ENCODE measurements at places on chromosomes 16 and 17.

- no peak for DNase-seq
Observed at GRCh38 chr17:40859536-40859935, 7.5 kb downstream of the KRT12 start.

- DNase-seq, result no peak
Observed at GRCh38 chr16:71629278-71630016, 3.5 kb downstream of the MARVELD3 start.

- DNase-seq, result no peak
Observed at GRCh38 chr17:3276126-3276525, 22.0 kb downstream of the OR3A1 start.

GRCh38 chr17:27457731-27458523 lies 1.7 kb downstream of the KSR1 start:
- DNase-seq, result no peak

DNA sequence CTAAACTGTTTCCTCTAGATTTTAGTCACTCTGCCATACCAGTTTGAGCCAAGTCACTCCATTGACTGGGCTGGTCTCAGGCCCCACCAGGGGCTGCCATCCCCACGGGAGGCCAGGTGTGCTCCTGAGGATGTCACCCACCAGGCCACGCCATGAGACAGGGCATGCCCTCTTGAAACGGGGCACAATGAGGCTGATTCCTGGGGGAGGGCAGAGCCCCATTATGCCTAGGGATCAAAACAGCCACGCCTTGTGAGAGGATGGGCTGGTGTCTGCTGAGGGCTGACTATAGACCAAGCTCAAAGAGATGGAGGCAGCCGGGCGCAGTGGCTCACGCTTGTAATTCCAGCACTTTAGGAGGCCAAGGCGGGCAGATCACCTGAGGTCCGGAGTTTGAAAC lies 21.5 kb downstream of the GINS2 start:
- DNase-seq, result no peak

DNA sequence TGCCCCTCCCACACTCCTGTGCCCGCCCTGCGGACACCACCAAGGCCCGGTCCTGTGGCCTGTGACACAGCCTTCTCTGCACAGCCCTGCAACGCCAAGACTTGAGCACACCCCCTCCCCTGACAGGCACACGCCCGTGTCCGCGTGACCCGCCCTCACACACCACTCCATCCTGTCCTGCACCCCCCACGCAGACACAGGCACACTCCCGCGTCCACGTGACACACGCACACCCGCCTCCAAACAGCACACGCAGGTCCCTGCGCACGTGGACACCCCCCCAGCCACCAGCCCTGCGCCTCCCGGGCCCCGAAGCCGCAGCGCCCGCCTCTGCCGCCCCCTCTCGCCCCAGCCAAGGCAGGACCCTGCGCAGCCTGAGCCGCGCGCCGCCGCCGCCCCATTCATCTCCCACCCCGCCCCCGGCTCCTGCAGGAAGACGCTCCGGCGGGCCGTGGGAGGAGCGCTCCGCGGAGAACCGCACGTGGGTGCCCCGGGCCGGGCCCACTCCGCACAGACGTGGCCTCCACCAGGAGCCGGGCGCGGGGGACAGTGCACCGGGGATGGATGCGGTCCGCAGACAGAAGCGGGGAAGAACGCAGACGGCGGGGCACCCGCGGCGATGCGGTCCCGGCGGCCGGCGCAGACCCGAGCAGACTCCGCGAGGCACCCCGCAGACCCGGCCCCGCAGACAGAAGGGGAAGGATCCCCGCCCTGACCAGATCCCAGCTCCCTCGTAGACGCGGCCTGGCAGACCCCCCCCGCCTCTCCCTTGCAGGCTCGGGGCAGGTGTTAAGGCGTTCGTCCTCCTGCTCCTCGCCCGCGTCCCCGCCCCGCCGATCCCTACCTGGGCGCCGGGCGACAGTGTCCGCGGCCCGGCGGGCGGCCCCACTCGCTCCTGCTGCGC lies 506 bp downstream of the CAMKK1 start:
- DNase-seq, result peak; percentile 83

DNA sequence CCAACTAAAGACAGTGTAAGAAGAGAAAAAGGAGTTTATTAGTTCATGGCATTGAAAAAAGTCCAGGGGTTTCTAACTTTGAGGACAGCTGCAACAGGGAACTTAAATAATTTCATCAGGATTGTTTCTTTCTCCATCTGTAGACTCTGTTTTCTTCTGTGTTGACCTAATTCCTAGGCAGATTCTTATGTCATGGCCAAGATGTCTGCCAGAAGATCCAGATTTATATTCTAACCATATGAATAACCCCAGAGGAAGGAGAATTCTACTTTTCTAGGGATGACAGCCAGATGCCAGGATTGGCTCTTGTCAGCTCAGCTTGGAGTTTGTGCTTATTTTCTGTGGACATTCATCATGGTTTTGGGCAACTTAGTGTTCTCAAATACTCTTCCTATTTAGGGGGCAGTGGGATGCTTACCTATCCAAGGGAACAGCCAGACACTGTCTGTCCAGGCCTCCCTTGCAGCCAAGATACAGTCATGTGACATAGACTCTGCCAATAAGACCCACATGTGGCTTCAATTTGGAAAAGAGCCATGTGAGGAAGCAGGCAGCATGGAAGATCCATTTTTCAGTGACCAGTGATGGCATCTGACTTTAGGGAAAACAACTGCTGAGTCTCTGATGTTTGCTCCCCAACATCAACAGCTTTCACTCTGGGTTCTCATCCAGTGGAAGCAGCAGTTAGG lies 18.2 kb downstream of the PCTP start:
- DNase-seq, result no peak

DNA sequence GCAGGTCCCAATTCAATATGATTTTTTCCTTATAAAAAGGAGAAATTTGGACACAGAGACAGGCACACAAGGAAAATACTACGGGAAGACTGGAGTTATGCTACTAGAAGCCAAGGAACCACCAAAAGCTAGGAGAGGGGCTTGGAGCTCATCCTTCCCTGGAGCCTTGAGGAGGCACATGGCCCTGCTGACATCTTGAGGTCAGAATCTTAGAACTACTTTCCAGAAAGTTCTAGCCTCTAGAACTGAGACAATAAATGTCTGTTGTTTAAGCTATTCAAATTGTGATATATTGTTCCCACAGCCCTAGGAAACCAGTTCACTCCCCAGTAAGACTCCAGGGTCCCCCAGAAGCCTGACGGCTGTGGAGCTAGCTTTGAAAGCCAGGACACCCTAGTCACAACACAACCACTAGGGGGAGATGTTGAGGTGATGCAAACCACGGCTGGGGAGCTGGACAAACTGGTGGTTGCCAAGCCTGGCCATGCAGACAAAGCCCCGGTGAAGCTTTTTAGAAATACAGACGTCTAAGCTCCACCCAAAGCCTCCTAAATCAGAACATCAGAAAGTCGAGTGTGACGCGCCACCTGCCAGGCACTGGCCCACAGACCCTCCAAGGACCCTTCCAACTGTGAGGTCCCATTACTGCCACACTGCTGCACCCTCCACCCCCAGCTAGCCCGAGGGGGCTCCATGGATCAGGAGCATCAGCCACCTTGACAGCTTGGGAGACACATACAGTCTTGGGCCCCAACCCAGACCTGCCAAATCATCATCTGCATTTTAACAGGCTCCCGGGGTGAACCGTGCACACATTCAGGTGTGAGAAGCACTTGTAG lies 106.4 kb downstream of the SLC39A11 start:
- peak; percentile 9 for DNase-seq

DNA sequence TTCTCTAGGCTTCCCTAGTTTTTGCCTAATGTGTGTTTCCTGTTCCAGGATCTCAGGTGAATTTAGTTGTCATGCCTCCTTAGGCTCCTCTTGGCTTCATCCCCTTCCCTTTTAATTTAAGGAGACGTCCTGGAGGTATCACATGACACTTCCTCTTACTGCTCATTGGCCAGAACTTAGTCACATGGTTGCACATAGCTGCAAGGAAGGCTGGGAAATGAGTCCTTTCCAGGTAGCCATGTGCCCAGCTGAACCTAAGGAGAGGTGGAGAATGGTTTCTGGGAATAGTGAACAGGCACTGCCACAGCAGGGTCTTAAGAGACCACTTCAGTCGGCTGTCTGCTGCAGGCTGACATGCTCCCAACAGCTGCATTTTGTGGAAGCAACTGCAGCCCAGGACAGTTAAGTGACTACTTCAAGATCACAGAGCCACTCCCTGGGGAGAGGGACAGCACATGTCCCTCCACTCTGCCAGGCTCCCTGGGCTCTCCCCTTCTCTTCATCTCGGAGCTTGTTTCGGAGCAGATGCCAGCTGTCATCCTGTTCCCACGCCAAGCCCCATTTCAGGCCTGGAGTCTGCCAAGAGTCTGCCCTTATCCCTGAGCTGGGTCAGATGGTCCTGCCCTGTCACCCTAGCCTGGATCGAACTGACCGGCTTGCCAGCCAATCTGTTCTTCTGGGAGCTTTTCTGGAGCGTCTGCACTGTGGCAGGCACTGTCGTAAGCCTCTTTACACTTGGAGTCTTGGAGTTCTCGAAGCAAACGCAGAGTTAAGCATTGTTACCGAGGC lies 81.4 kb upstream of the FOXF1 start:
- no peak for DNase-seq

- DNase-seq, result no peak
Observed at GRCh38 chr16:82580298-82580890, 46.4 kb upstream of the CDH13 start.

- DNase-seq, result peak; percentile 60
Observed at GRCh38 chr17:3012926-3013581, 50.4 kb downstream of the OR1D5 start.

DNA sequence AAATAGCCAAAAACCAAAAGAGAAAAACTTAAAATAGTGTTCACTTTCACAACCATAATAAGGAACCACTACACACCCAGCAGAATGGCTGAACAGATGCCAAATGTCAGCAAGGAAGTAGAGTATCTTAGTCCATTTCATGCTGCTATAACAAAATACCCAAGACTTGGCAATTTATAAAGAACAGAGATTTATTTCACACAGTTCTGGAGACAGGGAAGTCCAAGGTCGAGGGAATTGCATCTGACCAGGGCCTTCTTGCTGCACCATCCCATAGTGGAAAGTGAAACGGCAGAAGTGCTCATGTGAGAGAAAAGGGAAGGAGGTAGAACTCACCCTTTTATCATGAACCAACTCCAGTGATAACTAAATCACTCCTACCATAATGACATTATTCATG lies 33.8 kb upstream of the CCL22 start:
- no peak for DNase-seq

DNA sequence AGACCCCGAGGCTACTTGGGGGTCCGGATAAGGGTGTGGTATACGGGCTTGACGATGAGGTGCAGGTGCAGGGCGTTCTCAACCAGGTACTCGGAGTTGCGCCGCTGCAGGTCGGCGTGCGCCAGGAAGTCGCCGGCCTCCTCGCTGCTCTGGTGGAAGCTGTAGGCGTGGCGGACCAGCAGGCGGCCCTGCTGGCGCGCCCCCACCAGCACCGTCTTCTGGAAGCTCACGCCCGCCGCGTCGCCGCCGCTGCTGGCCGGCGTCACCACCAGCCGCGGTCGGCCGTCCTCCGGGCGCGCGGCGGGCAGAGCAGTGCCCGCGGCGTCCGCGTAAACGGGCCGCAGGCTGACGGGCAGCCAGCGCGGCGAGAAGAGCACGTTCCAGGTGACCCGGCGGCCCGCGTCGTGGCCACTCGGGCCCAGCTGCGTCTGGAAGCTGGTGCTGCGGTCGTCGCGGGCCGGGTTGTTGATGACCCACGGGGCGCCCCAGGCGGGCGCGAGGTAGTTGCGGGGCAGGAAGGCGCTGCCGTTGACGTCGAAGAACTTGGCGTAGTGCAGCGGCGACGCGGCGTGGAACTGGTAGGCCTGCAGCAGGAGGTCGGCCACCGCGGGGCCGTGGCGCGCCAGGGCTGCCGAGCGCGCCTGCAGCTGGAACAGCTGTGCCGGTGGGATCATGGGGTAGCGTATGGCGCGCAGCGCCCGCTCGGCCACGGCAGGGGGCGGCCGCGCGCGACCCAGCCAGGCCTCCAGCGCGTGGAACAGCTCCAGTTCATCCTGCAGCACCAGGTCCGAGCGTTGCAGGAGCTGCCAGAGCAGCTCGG lies 4.8 kb downstream of the BTBD17 start:
- no peak for DNase-seq

DNA sequence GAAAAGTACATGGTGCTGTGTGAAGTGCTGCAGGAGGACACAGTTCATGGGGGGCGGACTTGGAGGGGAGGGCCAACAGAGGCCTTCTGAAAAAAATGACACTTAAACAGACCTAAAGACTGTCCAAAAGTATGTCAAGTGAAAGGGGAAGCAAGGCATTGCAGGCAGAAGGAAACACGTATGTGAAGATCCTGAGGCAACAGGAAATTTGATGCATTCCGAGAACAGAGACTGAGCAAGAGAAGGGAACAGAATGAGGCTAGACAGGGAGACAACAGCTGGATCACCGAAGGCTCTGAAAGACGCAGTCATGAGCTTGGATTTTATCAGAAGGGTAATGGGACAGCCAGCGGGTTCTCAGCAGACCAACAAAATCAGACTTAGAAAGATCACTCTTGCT lies 1.1 kb downstream of the IFT20 start:
- DNase-seq, result no peak

DNA sequence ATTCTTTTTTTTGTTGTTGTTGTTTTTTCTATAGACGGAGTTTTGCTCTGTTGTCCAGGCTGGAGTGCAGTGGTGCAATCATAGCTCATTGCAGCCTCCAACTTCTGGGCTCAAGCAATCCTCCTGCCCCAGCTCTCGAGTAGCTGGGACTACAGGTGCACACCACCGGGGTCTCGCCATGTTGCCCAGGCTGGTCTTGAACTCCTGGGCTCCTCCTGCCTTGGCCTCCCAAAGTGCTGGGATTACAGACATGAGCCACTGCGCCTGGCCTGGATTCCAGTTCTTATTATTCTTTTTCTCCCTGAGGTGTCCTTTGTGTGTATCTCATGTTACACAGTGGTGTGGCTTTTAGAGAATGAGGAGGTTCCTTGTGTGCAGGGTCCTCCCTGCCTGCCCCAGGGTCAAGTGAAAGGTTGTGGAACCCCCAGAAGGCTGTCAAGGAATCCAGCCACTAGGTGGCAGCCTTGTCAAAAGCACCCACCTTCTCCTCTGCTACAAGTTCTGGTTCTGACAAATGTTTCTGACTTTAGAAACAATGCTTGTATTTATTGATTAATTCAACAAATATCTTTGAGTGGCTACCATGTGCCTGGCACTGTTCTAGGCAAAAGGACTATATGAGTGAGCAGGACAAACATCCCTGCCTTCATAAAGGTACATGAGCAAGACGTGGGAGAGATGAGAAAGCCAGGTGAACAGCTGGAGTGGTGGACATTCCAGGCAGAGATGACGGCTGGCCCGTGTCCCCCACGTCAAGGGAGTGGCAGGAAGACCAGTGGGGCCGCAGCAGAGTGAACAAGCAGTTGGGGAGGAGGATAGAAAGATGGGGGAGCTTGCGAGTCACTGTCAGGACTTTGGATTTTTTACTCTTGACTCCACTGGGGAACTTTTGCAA lies 112.4 kb downstream of the SPECC1 start:
- peak; percentile 33 for DNase-seq

- DNase-seq, result peak; percentile 44
Observed at GRCh38 chr16:30032083-30032819, 1.2 kb upstream of the TLCD3B start.

- DNase-seq, result no peak
Observed at GRCh38 chr17:35295686-35296085, 52.8 kb downstream of the SLFN5 start.

GRCh38 chr17:37570527-37571093 lies 38.6 kb downstream of the SYNRG start:
- DNase-seq, result peak; percentile 10

GRCh38 chr16:57282510-57283213 lies 1.8 kb downstream of the PLLP start:
- no peak for DNase-seq

- no peak for DNase-seq
Observed at GRCh38 chr16:22862046-22862445, 48.1 kb downstream of the HS3ST2 start.

GRCh38 chr16:10787304-10787703 lies 31.3 kb downstream of the TVP23A start:
- DNase-seq, result no peak
